ENCODE measurements at places on chromosomes 3 and 15.

DNA sequence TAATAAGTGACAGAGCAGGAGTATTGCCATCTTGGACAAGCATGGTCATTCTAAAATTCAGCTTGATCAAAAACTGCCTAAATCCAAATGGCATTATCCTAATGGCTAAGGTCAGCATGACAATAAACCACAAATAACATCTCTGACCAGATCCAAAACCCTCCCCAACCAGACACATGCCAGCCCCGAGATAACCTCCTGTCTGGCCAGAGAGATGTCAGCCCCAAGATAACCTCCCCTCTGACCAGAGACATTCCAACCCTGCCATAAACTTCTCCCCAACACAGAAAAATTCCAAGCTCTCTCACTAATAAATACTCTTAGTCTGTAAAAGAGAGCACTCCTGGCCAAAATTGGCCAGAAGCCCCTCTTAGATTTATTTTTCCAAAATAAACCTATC lies 470.5 kb upstream of the UBE2E2 start:
- DNase-seq, result no peak

GRCh38 chr15:70435369-70435768 lies 328.0 kb downstream of the UACA start:
- DNase-seq, result no peak

DNA sequence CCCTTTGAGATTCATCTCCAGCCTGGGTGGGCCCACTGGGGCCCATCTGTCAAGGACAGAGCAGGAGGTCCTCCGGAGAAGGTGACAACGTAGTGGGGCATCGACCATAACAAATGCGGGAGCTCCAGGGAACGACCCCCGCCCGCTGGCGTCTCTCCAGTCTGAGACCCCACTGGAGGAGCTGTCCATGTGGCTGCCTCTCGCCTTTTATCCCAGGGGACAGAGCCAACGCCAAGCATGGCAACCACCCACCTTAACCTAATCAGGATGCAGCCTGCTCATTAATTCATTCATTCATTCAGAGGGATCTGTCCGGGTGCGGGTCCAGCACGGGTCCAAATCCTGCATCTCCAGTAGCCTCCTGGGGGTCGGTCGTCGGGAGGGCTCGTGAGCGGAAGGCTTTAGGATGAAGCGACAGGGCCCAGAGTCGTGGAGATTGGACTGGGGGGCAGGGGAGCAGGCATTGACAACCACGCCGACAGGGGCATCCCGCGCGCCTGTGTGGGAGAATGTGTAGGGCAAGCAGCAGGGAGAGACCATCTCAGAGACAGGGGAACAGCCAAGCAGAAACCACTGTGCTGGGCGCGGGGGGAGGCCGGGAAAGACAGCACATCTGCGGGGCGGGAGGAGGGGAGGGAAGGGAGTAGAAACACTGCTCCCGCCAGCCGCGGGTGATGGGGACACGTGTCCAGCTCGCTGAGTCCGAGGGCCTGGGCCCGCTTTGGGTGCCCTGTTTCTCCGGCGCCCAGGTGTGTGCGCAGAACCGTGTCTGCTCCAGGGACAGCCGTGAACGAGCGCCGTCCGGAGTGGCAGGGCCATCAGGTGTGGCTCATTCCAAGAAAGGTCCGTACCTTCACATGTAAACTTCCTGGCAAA lies 1.9 kb downstream of the PIGZ start:
- DNase-seq, result no peak

GRCh38 chr3:177561769-177562392 lies 364.6 kb upstream of the TBL1XR1 start:
- no peak for DNase-seq

DNA sequence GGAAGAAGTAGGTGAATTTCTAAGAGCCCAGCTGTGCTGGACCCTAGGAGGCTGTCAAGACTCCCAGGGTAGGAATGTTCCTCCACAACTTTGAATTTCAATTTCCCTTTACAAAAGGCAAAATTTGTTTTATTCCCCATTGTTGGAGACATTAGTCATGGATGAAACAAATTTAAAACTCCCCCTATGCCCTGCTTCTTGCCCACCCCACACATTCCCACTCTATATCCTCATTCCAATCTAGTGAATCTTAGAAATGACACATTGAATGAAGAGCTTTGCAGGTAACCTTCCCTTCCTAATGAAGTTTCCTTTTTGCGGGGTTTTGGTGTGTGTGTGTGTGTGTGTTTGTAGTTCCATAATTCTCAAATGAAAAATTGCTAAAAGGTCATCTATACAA lies 72.6 kb downstream of the CCNL1 start:
- DNase-seq, result no peak

- DNase-seq, result no peak
Observed at GRCh38 chr3:135337192-135337591, 542.1 kb downstream of the EPHB1 start.

DNA sequence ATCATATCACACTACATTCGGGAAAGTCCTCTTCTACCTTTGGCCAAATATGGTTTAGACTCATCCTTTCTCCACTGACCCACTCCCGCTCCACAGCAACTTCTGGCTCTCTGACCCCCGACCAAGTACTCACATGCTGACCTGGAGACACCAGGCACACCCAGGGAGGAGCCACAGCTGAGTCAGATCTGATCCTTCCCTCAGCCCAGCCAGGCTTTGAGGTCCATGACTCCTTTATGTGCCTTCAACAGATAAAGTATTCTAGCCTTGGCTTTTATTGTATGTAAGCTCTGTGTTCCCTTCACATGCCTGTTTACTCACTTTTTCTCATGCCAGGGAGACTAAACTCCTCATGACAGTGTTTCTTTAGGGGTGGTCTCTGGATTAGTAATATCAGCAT lies 166.9 kb upstream of the UMPS start:
- no peak for DNase-seq

- DNase-seq, result no peak
Observed at GRCh38 chr3:194489736-194490612, 3.2 kb upstream of the ATP13A3 start.

- no peak for DNase-seq
Observed at GRCh38 chr3:134801204-134801958, 6.3 kb downstream of the EPHB1 start.

All from endothelial cell (in vitro differentiated cells).